CD4-positive, alpha-beta memory T cell (primary cell): ENCODE measurements at places on chromosomes 13 and 19. TPM values are rescaled to one million over a fixed set of nuclear protein-coding genes. Genes with fewer than 3 reads are reported as not detected.

The ACTMAP gene
- polyA plus RNA-seq: 0.26 TPM

The ZDHHC20 gene
- polyA plus RNA-seq: 34.2 TPM

The TCF3 gene
- 1.8 TPM for polyA plus RNA-seq

The TMC4 gene
- polyA plus RNA-seq: 3.3 TPM

The SLC15A1 gene
- not detected for polyA plus RNA-seq

The MYH14 gene
- not detected for polyA plus RNA-seq

The FPR3 gene
- not detected for polyA plus RNA-seq

The PHF11 gene
- 90.4 TPM for polyA plus RNA-seq

DNA sequence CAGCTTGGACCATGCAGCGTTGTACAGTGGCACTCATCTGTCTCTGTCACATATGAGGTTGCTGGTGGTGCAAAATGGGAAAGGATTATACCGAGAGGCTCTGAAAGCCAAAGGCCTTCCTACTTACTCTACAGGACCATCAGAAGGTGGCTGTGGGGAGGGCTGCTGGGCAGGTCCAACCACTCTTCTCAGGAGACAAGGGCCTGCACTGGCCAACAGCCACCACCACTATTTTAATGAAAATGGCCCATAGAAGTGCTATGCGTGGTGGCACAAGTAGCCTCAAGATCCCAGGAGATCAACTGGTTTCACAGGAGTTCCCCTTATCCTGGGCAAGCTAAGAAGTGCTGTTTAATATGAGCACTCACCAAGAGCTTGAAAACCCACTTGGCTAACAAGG, 52.3 kb downstream of the MRPL57 start:
- no peaks in the 10 kb centered on the region for H3K4me1 ChIP-seq
- no peaks in the 10 kb centered on the region for H3K36me3 ChIP-seq
- H3K27ac ChIP-seq: no peak overlapping the region
- no peaks in the 10 kb centered on the region for H3K27me3 ChIP-seq
- DNase-seq: no peak
- no peak overlapping the region for H3K4me3 ChIP-seq

GRCh38 chr19:42386974-42387707, 3.0 kb downstream of the CNFN start:
- H3K36me3 ChIP-seq: no peaks in the 10 kb centered on the region
- H3K4me1 ChIP-seq: peaks cover 10% of the 10 kb centered on the region
- peak overlapping the region; percentile 45 for H3K4me3 ChIP-seq
- peak; percentile 66 for DNase-seq

- peaks cover 5% of the 10 kb centered on the region for H3K27me3 ChIP-seq
- no peak overlapping the region for H3K27ac ChIP-seq
- no peaks in the 10 kb centered on the region for H3K36me3 ChIP-seq
- no peaks in the 10 kb centered on the region for H3K4me1 ChIP-seq
These were observed 31.7 kb upstream of the CYP2B6 start for GRCh38 chr19:40959338-40959737.

GRCh38 chr13:49594576-49594975, 9.2 kb upstream of the RCBTB1 start:
- no peaks in the 10 kb centered on the region for H3K27me3 ChIP-seq
- H3K27ac ChIP-seq: no peak overlapping the region
- no peaks in the 10 kb centered on the region for H3K36me3 ChIP-seq
- no peak for DNase-seq
- no peak overlapping the region for H3K4me3 ChIP-seq

DNA sequence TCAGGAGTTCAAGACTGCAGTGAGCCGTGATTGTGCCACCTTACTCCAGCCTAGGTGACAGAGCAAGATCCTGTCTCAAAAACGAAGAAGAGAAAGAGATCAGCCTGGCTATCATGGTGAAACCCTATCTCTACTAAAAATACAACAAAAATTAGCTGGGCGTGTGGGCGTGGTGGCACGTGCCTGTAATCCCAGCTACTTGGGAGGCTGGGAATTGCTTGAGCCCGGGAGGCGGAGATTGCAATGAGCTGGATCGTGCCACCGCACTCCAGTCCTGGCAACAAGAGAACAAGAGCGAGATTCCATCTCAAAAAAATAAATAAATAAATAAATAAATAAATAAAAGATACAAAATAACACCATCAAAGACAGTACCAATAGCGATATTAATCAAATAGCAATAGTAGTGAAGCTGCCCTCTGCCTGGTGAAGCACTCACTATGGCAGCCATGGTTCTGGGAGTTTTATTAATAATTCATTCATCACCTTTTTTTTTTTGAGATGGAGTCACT, 53.9 kb downstream of the NFIC start:
- DNase-seq: no peak
- no peaks in the 10 kb centered on the region for H3K36me3 ChIP-seq
- H3K27me3 ChIP-seq: no peaks in the 10 kb centered on the region
- no peak overlapping the region for H3K27ac ChIP-seq
- H3K4me3 ChIP-seq: no peak overlapping the region

GRCh38 chr19:5908773-5909442, 4.2 kb downstream of the VMAC start:
- no peak overlapping the region for H3K4me3 ChIP-seq
- DNase-seq: no peak
- no peak overlapping the region for H3K27ac ChIP-seq
- H3K4me1 ChIP-seq: peaks cover 17% of the 10 kb centered on the region

- no peaks in the 10 kb centered on the region for H3K36me3 ChIP-seq
- H3K4me3 ChIP-seq: no peak overlapping the region
- no peaks in the 10 kb centered on the region for H3K27me3 ChIP-seq
- peaks cover 3% of the 10 kb centered on the region for H3K4me1 ChIP-seq
- no peak for DNase-seq
These were observed 6.1 kb upstream of the FXYD3 start for GRCh38 chr19:35109395-35110112.

- no peak for DNase-seq
- H3K4me3 ChIP-seq: no peak overlapping the region
- no peaks in the 10 kb centered on the region for H3K27me3 ChIP-seq
These were observed 11.1 kb upstream of the SERP2 start for GRCh38 chr13:44362394-44363040.

DNA sequence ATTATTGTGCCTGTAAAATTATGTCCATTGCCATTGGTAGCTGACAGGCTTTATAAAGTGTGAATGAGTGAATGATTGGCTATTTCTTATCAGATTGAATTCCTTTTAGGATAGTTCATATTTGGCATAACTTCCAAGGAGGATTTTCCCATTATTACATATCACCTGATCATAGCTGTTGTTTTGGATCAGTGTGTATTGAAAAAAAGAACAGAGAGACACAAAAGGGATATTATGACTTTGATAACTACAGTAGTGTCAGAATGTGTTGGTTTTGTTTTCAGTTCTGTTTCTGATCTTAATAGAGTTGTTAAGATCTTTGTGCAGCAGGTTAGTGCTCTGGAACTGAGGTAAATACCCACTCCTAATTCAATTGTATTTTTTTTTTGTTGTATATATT, 103.8 kb downstream of the LRCH1 start:
- no peak overlapping the region for H3K27ac ChIP-seq
- peaks cover 9% of the 10 kb centered on the region for H3K4me1 ChIP-seq
- no peak overlapping the region for H3K4me3 ChIP-seq
- no peak for DNase-seq
- H3K36me3 ChIP-seq: no peaks in the 10 kb centered on the region

DNA sequence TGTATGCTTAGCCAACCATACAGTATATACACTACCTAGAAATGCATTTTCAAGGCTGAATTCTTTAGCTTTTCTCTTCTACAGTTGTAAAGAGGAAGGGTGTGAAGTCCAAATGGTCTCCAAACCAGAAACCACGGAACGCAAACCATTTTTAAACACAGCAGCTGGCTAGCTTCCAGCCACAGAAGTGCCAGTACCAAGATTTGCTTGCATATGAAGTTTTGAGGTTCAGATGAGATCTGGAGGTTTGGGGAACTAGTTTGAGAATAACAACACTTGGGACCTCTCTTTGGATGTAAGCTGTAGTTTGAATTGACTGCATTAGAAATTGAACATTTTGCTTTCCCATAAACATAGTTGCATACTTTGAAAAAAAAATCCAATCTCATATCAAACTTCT, 1243.5 kb downstream of the EFNB2 start:
- DNase-seq: no peak
- H3K4me1 ChIP-seq: no peaks in the 10 kb centered on the region
- no peaks in the 10 kb centered on the region for H3K27me3 ChIP-seq
- no peaks in the 10 kb centered on the region for H3K36me3 ChIP-seq
- no peak overlapping the region for H3K4me3 ChIP-seq
- no peak overlapping the region for H3K27ac ChIP-seq

- no peaks in the 10 kb centered on the region for H3K27me3 ChIP-seq
- H3K36me3 ChIP-seq: no peaks in the 10 kb centered on the region
- H3K27ac ChIP-seq: no peak within 1 kb of the TSS
- no peak within 1 kb of the TSS for H3K4me3 ChIP-seq
- no peak for DNase-seq
- no peaks in the 10 kb centered on the region for H3K4me1 ChIP-seq
These were observed at the start of gene C19orf38 for GRCh38 chr19:10848230-10848856. Gene C19orf38, plus strand, starts transcription at chr19:10848415. Its CDS starts 94 bp downstream, at chr19:10848509.

DNA sequence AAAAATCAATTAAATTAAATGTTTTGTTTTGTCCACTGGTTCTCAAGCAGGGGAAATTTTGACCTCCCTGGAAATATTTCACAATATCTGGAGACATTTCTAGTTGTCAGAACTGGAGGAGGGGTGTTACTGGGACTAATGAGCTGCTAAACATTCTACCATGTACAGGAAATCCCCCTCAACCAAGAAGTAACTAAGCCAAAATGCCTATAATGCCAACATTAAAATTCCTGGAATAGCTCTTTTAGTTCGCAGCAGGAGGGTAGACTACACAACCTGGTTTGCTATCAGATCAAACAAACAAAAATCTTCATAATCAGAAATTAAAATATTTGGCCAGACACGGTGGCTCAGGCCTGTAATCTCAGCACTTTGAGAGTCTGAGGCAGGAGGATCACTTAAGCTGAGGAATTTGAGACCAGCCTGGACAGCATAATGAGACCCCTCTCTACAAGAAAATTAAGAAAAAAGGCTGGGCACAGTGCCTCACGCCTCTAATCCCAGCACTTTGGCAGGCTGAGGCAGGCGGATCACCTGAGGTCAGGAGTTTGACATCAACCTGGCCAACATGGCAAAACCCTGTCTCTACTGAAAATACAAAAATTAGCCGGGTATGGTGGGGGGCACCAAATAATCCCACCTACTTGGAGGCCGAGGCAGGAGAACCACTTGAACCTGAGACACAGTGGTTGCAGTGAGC, 13.7 kb upstream of the SMARCA4 start:
- H3K4me1 ChIP-seq: no peaks in the 10 kb centered on the region
- H3K36me3 ChIP-seq: no peaks in the 10 kb centered on the region
- no peak overlapping the region for H3K27ac ChIP-seq

- no peak for DNase-seq
- H3K36me3 ChIP-seq: no peaks in the 10 kb centered on the region
- no peak overlapping the region for H3K27ac ChIP-seq
- no peaks in the 10 kb centered on the region for H3K4me1 ChIP-seq
- no peaks in the 10 kb centered on the region for H3K27me3 ChIP-seq
- H3K4me3 ChIP-seq: no peak overlapping the region
These were observed 16.1 kb upstream of the SPART start for GRCh38 chr13:36362251-36362650.

DNA sequence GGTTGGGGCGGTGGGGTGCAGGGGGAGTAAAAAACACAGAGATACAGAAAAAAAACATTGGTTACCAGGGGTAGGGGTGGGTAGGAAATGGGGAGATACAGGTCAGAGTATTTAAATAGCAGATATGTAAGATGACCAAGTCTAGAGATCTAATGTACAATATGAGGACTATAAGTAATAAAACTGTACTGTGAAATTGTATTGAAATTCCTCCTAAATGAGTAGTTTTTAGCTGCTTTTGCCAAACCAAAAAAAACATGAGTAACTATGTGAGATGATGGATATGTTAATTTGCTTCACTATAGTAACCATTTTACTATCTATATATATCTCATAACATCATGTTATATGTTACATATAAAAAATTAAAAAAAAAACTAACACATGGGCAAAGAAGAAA, 29.6 kb downstream of the VWA8 start:
- H3K4me3 ChIP-seq: no peak overlapping the region
- H3K4me1 ChIP-seq: peaks cover 10% of the 10 kb centered on the region
- H3K36me3 ChIP-seq: no peaks in the 10 kb centered on the region
- no peaks in the 10 kb centered on the region for H3K27me3 ChIP-seq
- H3K27ac ChIP-seq: no peak overlapping the region
- DNase-seq: no peak

- H3K36me3 ChIP-seq: no peaks in the 10 kb centered on the region
- H3K27me3 ChIP-seq: no peaks in the 10 kb centered on the region
- no peaks in the 10 kb centered on the region for H3K4me1 ChIP-seq
- no peak within 1 kb of the TSS for H3K27ac ChIP-seq
These were observed at the start of gene FREM2 for GRCh38 chr13:38686577-38687245. Gene FREM2, plus strand, starts transcription at chr13:38687077. Its CDS starts 268 bp downstream, at chr13:38687345.

GRCh38 chr13:40680659-40681323, 14.3 kb upstream of the FOXO1 start:
- H3K4me1 ChIP-seq: peaks cover 4% of the 10 kb centered on the region
- DNase-seq: no peak
- no peak overlapping the region for H3K4me3 ChIP-seq
- H3K27ac ChIP-seq: no peak overlapping the region

DNA sequence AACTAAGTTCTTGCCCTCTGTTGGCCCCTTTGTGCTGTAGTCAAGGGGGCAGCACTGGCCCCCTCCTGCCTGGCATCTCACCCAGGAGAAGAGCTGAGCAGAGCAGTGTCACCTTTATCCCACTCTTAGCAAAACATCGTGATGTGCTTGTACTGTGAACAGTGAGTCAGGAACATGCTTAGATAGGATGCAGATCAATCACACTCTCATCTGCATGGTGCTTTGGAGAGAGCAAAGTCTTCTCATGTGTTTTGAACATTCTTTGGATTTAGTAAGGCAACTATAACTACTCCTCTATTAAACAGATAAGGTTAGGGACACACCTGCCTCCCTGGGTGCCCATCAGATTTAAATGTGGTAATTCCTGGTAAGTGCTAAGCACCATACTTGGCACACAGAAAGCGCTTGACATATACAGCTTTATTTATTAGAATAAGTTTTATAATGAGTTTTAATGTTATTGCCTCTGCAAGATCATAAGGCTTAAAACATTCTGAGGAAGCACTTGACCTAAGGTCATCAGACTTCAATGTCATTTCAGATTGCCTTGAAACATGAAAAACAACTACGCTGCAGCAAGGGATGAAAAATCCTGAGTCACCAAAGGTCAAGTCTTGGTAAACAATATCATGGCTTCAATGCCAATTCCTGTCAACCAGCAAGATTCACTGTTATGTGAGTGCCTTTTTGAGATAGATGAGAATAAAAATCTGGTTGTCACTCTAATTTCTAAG, 82.4 kb upstream of the IRS2 start:
- no peaks in the 10 kb centered on the region for H3K27me3 ChIP-seq
- H3K4me3 ChIP-seq: no peak overlapping the region
- H3K36me3 ChIP-seq: no peaks in the 10 kb centered on the region
- DNase-seq: no peak
- no peak overlapping the region for H3K27ac ChIP-seq
- H3K4me1 ChIP-seq: peaks cover 8% of the 10 kb centered on the region

- H3K36me3 ChIP-seq: no peaks in the 10 kb centered on the region
- peaks cover 16% of the 10 kb centered on the region for H3K4me1 ChIP-seq
- no peak overlapping the region for H3K4me3 ChIP-seq
- H3K27me3 ChIP-seq: peaks cover 30% of the 10 kb centered on the region
- no peak for DNase-seq
These were observed 4.7 kb upstream of the DPF1 start for GRCh38 chr19:38228491-38229439.
